ENCODE measurements at places on chromosomes 13 and 19.

DNA sequence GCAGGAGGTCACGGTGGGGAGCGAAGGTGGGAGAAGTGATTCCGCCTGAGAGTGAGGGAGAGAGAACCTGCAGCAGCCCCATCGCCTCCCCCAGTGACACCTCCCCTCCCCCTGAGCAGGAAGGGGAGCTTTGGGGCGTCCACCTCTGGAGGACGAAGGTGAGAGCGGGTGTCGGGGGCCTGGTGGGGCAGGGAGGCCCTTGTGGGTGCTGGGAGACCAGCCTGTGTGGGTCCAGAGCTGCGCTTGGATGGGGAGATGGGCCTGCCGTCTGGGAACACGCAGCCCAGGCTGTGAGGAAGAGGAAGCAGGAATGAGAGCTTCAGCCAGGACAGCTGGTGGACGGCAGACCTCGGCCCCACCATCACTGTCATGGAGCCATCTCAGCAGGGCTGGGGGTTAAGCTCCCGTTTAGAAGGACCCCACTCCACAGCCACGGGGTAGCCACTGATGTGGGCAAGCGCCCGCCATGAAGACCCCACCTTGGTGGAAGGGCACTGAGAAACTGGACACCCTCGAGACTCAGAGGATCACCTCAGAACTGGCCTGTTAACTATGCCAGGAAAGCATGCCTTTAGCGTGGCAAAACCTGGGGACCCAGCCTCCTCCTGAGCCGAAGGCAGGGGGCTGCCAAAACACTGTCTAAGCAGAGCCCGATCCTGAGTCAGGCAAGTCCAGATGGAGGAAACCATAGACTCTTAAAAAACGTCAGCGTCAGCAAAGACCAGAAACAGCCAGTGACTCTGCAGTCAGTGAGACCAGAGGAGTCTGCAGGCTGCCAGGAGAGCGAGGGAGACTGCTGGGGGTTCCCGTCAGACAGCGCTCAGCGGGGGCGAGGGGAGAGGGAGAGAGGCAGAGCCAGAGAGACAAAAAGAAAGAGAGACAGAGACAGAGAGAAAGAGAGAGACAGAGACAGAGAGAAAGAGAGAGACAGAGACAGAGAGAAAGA is 6.4 kb upstream of the PROZ start:
- DNase-seq, result peak; percentile 60

GRCh38 chr13:65603160-65603559 is 1627.0 kb downstream of the PCDH9 start:
- no peak for DNase-seq

DNA sequence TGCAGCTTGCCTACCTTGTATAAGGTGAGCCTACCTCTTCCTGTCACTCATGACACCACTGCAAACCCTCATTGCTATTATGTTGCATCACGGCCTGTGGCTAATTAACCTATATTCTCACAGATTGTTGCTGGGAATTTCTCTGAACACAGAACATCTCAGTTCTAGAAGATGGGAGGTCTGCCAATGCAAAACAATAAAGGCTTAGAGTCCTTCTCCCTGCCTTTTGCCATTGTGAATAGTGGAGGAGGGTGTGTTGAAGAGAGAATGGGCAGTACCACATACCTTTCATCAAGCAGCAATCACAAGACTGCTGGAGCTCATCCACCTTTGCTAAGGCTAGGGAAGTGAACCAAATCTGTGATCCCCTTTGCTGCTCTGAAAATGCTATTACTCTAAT is 34.4 kb downstream of the WDFY2 start:
- peak; percentile 39 for DNase-seq

GRCh38 chr13:76637641-76638141 is 248.5 kb downstream of the KCTD12 start:
- DNase-seq, result peak; percentile 44

- DNase-seq, result no peak
Measured at GRCh38 chr13:77412116-77412635, 85.3 kb upstream of the MYCBP2 start.

- no peak for DNase-seq
Measured at GRCh38 chr13:99000137-99000536, 22.3 kb upstream of the DOCK9 start.

Data from foreskin fibroblast (primary cell).